ENCODE measurements at places on chromosomes 3 and 15.

DNA sequence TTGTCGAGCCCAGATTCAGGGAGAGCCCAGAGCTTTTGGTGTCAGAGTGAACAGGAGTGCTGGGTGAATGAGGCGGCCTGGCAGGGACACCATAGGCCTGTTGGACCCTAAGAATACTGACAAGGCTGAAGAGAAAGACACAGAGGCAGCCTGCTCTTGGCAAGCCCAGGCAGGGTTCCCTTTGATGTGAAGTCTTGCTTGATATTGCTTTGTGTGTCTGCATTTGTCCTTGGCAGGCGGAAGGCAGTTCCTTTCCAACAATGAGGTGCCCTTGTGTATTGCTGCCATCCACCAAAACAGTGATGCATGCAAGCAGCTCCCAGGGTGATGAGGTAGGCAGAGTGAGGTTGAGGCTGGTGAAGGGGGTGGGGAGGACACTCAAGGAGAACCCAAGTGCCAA is 152.7 kb upstream of the TSC22D2 start:
- DNase-seq, result no peak

DNA sequence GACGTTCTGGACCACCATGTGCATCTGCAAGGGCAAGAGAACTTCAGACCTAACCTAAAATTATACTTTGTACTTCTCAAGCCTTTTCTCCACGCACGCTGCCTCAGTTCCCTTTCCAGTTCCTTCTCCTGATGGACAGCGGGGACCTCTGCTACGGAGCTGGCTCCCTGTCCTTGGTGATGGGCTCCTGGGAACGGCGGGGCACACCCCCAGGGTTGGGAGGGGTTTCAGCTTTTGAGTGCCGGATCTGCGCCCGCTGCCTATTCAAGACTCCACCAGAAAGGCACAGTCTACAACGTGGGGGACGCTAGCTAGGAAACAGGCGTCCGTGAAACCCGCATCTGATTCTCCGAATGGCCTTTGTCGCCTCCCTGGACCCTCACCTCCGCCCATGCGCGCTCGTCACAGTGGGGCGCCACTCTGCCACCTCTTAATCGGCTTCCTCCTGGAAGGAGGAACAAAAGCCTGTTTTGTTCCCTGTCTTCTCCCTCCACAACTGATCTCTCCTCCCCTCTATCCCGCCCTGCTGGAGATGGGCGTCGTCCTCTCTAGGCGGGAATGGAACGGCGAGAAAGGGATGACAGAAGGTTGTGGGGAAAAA is 2.2 kb downstream of the GPR149 start:
- DNase-seq, result no peak

DNA sequence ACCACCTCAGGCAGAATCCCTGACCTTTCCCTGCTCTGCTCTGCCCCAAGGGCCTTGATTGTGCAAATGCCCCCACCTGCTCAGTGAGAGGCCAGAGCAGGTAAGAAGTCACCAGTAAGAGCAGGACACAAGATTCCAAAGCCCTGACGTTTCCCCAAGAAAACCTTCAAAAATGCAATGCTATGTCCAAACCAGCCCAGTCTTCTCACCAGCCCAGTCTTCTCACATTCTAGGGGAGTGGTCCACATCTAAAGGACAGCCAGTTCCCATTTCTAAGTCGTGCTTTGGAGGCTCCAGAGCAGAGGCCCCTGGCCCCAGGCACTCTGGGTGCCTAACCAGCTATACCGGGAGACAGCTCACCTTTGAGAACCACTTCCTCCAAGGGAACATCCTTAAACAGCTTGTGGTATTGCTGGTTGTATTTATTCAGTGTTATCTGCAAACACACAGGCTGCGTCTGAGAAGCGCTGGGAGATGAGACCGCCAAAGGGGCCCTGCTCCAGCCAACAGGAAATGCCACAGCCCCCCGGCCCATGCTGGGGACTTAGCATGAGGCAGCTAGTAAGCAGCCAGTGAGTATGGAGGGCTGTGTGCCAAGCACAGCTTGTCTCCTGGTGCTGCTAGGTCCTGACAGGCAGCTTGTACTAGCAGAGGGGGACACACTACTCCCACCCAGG is 29.3 kb downstream of the GRAMD2A start:
- peak; percentile 15 for DNase-seq

DNA sequence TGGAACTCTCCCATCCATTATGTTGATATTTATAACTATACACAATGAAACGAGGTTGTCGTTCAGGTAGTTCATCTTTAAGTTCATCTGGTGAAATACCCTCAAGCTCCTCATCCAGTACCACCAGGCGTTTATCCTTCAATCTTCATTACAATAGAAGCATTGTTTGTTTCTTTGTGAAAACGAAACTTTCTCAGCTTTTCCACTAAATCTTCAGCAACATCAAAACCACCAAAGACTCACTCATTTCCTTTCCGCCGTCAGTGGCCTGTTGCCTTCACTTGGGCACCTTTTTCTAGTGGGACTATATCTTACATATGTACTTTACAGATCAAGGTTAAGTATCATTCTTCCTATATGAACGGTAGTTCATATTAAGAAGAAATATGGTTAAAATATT is 44.1 kb upstream of the TFG start:
- DNase-seq, result peak; percentile 72

DNA sequence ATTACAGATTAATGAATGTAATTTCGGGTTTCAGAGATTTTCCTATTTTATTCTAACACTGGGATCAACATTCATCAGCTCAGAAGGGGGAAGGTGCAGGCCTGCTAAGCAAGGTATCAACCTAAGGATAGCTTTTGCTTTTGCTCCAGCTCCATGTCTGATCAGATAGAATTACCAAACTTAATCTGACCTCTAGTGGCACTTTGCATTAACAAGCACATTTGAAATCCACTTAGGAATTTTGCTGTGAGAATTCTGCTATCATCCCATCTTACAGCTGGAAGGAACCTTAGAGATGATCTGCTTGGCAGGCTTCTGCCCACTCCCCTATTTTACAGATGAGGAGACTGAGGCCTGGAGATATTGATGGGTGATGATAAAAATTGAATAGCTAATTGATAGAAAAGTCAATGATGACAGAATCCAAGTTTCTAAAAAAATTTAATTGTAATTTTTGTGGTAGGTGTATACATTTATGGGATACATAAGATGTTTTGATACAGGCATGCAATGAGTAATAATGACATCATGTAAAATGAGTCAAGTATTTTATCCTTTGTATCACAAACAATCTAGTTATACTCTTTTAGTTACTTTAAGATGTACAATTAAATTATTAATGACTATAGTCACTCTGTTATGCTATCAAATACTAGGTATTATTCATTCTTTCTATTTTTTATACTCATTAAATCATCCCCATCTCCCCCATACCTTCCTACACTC is 209.2 kb upstream of the ZPLD1 start:
- peak; percentile 24 for DNase-seq

DNA sequence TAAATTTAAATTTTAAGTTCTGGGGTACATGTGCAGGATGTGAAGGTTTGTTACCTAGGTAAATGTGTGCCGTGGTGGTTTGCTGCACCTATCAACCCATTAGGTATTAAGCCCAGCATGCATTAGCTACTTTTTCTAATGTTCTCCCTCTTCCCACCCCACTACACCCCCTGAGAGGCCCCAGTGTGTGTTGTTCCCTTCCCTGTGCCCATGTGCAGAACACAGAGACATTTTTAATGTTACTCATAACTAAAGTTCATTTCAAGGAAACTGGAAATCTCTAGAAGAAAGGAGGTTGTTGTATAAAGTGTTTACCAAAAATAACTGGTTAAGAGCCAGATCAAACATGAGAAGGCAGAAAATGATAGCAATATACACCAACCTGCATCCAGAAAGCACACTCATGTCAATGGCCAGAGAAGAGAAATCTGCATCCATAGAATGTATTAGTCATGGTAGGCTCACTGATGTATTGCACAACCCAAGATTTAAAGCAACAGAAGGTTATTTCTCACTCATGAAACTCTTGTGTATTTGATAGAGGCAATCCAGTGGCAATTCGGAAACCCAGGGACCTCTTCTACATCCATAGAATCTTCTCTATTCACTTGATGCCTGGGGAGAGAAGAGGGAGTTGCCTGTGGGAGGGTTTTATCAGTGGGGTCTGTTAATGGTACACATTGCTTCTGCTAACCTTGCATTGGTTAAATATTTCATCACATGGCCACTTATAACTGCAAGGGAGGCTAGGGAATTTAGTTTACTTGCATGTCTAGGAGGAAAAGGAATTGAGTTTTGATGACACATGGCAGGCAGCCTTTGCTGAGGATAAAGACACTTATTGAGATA is 321.9 kb upstream of the RASGRP1 start:
- no peak for DNase-seq

GRCh38 chr15:94411285-94411684 is 179.9 kb downstream of the MCTP2 start:
- DNase-seq, result no peak

- no peak for DNase-seq
These were observed 92.5 kb upstream of the SKOR1 start for GRCh38 chr15:67732671-67733374.

DNA sequence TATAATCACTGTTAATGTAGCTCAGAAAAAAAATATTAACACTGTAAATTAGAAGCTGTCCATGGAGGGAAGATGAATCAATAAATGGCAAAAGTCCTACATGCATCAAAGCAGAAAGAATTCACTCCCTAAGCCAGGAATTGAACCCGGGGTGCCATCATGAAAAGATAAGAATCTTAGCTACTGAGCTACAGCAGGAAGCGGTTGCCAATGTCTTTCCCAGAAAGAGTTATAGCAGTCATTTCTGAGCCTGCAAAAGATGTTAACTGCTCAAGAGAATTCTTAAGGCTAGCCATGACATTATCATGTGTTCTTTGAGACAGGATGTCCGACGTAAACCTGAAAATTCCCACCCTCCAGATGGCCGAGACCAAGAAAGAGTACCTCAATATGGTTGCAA is 47.4 kb upstream of the MKRN3 start:
- DNase-seq, result no peak

DNA sequence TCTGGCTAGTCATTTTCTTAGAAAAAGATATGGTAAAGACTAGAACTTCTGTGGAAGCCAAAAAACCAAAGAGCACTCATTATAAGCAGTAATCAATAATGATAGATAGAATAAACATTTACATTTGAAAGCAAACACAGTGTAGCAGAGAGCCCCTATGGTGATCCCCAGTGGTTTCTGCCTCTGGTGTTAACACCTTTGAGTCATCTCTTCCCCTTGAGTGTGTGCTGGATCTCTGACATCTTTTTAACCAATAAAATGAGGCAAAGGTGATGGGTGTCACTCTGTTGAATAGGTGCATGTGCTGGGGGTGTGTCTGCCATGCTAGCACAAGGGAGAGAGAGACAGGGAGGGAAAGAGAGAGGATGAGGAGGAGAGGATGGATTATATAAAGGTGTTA is 121.6 kb downstream of the TFG start:
- no peak for DNase-seq

GRCh38 chr15:77035999-77036471 is 34.9 kb downstream of the TSPAN3 start:
- no peak for DNase-seq

- DNase-seq, result no peak
These were observed 48.3 kb upstream of the PRR23E start for GRCh38 chr3:127144631-127145030.

DNA sequence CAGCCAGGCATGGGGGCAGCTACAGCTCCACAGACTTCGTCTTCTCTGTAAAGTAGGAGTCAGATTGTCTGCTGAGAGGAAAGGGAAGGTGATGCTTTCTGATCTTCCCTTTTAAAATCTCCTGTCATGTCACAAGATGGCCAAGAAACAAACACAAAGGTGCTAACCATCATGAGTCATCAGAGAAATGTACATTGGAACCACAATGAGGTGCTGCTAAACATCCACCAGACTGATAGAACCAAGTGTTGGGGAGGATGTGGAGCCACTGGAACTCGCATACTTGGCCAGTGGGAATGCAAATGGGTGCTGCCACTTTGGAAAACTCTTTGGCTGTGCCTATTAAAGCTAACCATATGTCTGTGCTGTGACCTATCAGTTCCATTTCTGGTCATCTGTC is 268.8 kb downstream of the SLCO3A1 start:
- DNase-seq, result peak; percentile 4

DNA sequence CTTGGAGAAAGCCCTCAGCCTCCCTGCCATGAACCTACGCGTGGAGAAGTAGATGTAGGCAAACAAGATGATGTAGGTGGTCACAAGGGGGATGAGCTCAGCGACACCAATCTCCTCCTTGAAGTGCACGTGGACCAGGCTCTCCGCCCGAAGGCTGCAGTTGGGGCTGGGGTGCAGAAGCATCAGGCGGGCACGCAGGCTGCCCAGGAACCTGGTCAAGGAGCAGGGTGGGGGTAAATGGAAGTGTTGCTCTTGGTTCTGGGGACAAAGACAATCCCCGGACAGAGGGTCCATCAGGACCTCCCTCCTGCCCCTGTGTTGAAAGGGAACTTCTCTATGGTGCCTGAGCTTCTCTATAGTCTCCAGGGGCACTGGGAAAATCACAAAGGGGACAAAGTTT is 45.1 kb downstream of the PTPN23 start:
- no peak for DNase-seq

- no peak for DNase-seq
These were observed at the start of gene PRICKLE2 for GRCh38 chr3:64224826-64225610. Gene PRICKLE2, minus strand, starts transcription at chr3:64225466. Its CDS starts 26,539 bp downstream, at chr3:64198927.

DNA sequence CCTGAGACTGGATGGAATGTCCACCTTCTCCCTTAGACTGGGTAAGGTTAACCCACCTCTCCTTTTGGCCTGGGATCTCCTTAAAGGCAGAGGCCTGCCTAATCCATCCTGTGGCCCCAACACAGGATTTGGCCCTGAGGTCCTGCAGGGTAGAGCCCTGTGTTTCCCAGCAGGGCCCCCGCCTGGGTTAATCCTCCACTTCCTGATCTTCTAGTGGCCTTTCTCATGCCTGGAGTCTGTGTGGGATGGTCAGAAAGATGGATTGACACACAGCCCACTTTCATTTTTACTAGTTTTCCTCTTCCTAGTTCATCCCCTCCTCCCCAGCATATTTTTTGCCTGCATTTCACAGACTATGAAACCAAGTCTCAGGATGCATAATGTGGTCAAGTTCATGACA is 48.9 kb upstream of the SLC6A6 start:
- DNase-seq, result no peak

DNA sequence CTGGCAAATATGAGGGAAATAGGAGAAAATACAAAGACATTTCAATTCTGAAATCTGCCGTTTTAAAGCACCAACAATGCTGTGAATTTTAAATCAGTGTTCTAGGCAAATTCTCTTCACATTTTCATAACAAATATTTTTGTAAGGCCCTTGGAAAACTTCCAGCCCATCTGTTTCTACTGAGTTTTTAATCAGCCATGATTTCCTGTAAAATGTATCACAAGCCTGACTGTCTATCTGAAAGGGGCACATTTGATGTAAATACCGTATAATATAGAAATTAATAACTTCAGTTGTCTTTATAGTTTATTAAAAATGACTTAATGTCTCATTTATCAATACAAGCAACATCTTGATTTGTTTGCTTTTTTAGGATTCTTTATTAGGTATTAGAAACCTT is 454.7 kb downstream of the PYDC2 start:
- DNase-seq, result no peak

DNA sequence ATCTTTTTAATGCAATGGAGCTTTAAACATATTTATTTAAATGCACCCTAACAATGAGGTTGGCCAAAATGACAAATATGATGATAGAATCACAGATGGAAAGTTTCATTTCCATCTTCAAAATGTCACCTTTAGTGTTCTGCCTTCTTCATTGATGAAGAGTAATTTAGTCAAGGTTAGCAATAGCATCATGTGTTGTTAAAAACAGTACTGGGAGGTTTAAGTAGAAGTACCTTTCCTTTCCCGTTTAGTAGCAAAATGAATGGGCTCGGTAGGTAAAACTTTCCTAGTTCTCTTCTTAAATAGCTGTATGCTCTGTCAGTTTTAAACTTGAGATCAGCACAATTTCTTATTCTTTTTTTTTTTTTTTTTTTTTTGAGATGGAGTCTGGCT is 35.1 kb downstream of the EIF2AK4 start:
- peak; percentile 34 for DNase-seq

Measured in activated CD4-positive, alpha-beta T cell treated with anti-CD3 and anti-CD28 coated beads, Interleukin-2, Interleukin-6, amounts not matched to agents 100 ng/mL and 50 ng/mL, durations not matched to agents 16 hours and 8 hours (primary cell).